Renal cortical epithelial cell (primary cell): ENCODE measurements at places on chromosomes 5 and 9. TPM values are rescaled to one million over a fixed set of nuclear protein-coding genes. Genes with fewer than 3 reads are reported as not detected.

DNA sequence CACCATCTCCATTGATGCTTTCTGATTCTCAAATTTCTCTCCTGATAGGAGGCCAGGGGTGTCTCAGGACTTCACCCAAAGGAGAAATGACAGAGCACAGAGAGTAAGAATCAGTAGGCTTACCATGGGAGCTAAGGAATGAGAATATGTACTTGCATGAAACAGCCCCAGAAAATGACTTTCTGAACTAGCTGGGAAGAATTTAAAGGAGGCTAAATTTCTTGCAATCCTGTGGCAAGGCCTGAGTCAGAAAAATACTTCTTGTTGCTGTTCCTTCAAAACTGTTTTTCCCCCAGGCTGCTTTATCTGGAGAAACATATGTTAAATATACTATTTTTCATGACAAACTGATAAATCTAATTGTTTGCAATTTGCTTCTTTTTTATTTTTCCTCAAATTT, 53.4 kb upstream of the FBXL7 start:
- DNase-seq, result no peak

SLC36A2 gene
- total RNA-seq, result 0.89 TPM in 1 of 2 replicates, not detected in the other

DNA sequence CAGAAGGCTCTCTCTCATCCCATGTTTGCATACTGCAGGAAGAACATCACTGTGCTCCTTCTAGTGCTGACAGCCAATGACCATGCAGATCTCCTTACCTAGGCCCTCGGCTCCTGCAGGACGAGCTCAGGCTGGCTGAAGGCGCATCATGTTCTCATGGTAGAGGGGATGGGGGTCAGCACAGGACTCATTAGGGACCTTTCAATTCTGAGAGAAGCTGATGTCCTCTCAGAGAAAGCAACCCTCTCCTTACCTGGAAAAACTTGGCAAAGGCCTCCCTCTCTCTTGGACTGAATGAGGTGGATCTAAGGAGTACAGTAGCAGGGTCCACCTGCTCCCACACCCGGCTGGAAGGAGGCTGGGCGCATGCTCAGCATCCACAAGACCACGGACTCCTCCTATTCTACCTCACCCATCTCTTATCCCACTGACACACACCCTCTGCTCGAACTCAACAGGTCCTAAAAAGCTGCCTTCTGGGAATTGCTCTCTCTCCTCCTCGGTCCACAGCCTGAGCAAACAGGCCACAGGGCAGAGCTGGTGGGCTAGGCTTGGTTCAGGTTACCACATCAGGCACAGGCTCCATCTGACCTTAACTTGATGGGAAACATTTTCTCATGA, 2.9 kb downstream of the IPPK start:
- DNase-seq, result no peak

- no peak for DNase-seq
These were observed 40.4 kb upstream of the KCNIP1 start for GRCh38 chr5:170463426-170463825.

ALDOB gene
- total RNA-seq, result not detected in 2 replicates

ZNF879 gene
- 2.8 and 4.8 TPM in 2 replicates for total RNA-seq

GRCh38 chr5:24749701-24750100, 104.9 kb upstream of the CDH10 start:
- no peak for DNase-seq

RUFY1 gene
- total RNA-seq, result 41.3 and 85.2 TPM in 2 replicates

EQTN gene
- total RNA-seq, result not detected in 2 replicates

- no peak for DNase-seq
These were observed 69.8 kb upstream of the CNTLN start for GRCh38 chr9:17065062-17065461.

- no peak for DNase-seq
These were observed 390.7 kb upstream of the PCSK5 start for GRCh38 chr9:75499812-75500211.

- DNase-seq, result no peak
These were observed 1287.7 kb upstream of the CDH6 start for GRCh38 chr5:29905626-29906353.

GRCh38 chr9:132942541-132943182, 1.8 kb downstream of the TSC1 start:
- DNase-seq, result peak; percentile 45

GRCh38 chr5:181233088-181233800, 10.2 kb downstream of the TRIM41 start:
- no peak for DNase-seq

CENPK gene
- 5.0 and 21.4 TPM in 2 replicates for total RNA-seq

DNA sequence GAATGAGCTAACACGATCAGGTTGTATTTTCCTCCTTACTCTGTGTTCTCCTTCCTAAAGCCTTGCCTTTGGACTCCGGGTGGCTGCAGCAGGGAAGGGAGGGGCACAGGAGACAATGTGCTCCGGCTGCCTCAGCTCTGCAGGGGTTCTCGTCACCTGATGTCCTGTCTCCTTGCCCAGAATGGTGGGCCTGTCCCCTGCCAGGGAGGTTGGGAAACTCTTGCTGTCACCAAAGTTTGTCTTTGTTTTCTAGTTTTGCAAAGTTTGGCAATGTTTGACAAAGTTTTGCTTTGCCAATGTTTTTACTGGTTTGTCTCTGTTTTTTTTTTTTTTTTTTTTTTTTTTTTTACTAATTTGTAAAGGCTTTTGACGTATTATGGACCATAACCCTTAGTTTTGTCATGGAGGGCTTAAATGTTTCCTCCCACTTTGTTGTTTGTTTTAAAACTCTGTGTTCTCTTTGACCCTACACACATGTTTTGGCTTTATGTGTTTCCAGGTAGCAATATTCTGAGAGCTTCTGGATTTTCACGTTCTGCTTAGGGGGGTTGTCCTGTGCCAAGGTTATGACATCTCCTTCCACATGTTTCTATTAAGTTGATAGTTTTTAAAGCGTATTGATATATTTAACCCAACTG, 49.3 kb downstream of the GADD45G start:
- no peak for DNase-seq

- DNase-seq, result peak; percentile 76
These were observed at the start of gene FKTN for GRCh38 chr9:105557804-105558610. Gene FKTN (plus strand): TSS chr9:105558131. CDS start chr9:105575033, 16,902 bp downstream.

DNA sequence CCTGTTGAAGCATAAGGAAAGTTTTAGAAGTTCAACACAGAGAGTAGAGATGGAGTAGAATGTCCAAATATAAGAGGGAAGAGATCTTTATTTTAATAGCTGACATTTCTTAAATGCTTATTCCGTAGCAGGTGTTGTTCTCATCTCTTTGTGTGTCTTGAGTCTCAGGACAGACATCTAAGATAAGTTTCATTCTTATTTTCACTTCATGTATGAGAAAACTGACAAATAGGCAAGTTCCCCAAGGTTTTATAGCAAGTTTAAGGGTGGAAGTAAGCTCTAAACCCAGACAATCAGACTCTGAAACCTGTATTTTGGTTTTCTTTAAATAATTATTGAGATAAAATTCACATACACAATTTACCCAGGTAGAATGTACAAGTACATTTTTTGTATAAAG, 228.4 kb upstream of the PPP1R2B start:
- DNase-seq, result no peak

GRCh38 chr9:112333639-112334431, 416 bp upstream of the PTBP3 start:
- DNase-seq, result peak; percentile 71

SCAI gene
- 2.4 and 9.1 TPM in 2 replicates for total RNA-seq

CCL27 gene
- total RNA-seq, result not detected in 2 replicates

F2RL1 gene
- 119 and 170 TPM in 2 replicates for total RNA-seq

FAM81B gene
- not detected in 2 replicates for total RNA-seq

DNA sequence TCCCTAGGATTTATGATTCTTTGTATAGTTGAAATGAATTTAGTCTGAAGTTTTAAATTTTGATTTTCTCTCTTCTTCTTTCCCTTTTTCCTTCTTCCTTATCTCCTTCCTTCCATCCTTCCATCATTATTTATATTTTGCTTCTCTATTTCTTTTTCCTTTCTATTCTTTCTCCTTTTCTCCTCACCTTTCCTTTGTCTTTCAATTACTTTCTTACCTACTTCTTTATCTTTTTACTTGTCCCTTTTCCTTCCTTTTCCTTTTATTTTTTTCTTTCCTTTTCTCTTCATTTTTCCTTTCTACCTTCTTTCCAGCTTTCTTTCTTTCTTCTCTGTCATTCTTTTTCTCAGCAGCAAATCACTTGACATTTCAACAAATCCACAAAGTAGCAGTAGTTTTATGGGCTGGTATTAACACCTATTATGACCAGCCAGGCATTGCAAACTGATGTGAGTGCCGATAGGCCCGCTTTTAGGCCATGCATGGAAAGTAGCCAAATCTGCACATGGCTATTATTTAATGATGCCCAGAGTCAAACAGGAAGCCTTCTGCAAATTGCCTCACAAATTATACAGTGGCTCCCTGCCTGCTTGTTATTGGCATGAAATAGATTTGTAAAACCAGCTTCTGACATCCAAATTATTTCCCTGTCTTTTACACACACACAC, 37.1 kb upstream of the NR3C1 start:
- peak; percentile 81 for DNase-seq

TMEM171 gene
- total RNA-seq, result 9.4 and 11.3 TPM in 2 replicates

BARHL1 gene
- not detected in 2 replicates for total RNA-seq

SEMA6A gene
- 1.0 and 6.9 TPM in 2 replicates for total RNA-seq

GFPT2 gene
- total RNA-seq, result 2.6 and 10.2 TPM in 2 replicates

- DNase-seq, result no peak
These were observed 71.2 kb upstream of the SLC28A3 start for GRCh38 chr9:84411683-84412267.

GRCh38 chr5:99129768-99130501, 201.1 kb upstream of the CHD1 start:
- DNase-seq, result peak; percentile 37

TARS1 gene
- total RNA-seq, result 257 and 530 TPM in 2 replicates

DNA sequence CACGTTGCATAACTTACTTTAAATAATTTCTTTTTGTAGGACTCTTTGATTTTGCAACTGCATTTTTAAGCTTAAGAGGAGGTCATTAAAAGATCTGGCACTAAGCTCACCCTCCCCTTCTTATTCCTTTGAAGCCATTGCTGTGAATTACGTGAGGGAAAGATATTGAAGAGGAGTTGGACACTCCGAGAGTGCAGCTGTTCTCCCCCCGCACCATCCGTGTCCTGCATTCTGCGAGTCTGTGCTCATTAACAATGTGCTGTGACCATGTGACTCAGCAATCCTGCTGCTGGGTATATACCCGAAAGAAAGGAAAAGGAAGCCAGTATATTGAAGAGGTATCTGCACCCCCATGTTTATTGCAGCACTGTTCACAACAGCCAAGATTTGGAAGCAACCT, 40.0 kb downstream of the NXNL2 start:
- DNase-seq, result peak; percentile 43

- no peak for DNase-seq
These were observed 41.2 kb downstream of the RIC1 start for GRCh38 chr9:5670079-5670478.

GRCh38 chr9:123335193-123335985, 20.6 kb upstream of the CRB2 start:
- DNase-seq, result peak; percentile 64

GRCh38 chr9:100937382-100937781, 91.1 kb upstream of the PLPPR1 start:
- no peak for DNase-seq

DNA sequence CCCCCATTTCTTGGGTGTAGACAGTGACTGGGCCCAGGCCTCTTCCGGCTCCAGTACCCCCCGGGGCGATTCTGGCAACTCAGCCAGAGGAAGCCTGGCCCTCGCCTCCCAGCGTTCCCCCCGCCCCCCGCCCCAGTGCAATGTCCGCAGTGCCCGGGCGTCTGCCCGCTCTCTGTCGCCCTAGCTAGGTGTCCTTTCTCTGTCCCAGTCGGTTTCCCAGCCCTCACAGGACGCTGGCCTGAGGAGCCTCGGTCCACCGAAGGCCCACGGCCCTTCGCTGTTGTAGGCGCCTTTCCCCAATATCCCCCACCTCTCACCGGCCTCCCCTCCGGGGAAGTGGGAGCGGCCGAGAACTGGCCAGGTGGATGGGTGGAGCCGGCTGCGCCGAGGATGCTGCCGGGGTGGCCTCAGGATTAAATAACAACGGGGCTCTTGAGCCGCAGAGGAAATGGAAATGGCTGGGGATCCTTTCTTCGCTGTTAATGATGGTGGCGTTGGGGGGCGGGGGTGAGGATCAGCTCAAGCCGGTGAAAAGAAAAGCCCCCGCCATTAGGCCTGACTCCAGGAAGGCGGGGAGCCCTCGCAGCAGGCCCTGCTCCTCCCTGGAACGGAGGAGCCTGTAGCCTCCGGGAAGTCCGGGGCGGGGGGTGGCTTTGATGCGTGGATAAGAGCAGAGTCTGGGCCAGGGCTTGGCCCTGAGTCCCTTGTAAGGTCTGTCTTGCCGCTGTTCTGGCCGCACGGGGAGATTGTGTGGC, 1.1 kb upstream of the SPRY4 start:
- peak; percentile 41 for DNase-seq

- DNase-seq, result no peak
These were observed 182.4 kb upstream of the ATP10B start for GRCh38 chr5:161034451-161034850.

GRCh38 chr9:20309124-20309523, 313.2 kb downstream of the MLLT3 start:
- DNase-seq, result no peak

DNA sequence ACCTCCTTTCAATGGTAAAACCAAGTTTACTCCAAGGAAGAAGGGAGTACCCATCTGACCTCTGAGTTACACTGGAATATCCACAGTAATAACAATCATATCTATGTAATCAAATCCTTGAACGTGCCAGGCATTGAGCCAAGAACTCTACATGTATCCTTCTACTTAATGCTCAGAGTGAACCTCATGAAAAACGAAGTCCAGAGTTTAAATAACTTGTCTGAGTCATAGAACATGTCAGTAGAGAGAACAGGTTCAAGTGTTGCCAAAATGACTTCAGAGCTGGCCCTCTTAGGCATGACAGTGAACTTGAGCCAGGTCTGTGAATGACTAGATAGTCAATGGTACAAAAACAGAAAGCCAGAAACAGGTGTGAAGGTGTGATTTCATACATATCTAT, 164.1 kb upstream of the ZNF618 start:
- peak; percentile 7 for DNase-seq

GRCh38 chr5:6307304-6307703, 71.0 kb downstream of the MED10 start:
- DNase-seq, result no peak

POC5 gene
- total RNA-seq, result 15.8 and 18.5 TPM in 2 replicates

GRCh38 chr5:109706095-109706494, 16.4 kb downstream of the MAN2A1 start:
- no peak for DNase-seq

GRCh38 chr9:14365670-14366069, 51.7 kb upstream of the NFIB start:
- no peak for DNase-seq

LECT2 gene
- total RNA-seq, result not detected in 2 replicates

DNA sequence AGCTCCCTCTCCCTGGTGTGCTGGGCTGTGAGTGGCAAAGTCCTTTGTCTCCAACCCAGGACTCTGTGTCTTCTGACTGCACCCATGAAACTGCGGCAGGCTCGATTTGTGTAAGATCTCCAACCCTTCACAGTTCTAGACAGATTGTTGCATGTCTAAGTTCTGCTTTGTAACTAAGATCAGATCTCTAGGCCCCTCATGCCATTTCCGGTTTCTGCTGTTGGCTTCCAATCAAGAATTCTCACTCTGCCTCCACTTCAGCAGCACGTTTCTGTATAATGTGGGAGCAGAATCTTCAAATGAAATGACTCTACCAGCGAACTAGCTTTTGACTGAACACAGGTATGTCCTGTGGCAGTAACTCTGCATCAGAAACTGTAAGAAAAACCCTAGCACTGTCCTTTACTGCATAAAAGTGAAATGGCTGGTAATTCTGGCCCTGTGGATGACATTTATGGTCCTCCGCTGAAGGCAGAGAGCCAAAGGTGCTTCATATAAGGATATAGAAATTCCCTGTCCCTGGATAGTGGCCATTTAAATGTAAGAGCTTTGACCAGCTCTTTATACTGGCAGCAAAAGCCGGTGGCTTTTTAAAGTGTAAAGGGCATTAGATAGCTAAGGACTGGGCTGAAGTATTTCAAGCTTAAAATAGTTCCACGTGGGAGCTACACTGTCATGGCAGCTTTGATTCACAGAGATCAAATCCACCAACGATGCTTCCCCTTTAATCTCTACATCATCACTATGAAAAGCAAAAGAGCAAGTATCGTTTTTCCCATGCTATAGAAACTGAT, 319.0 kb upstream of the CDH6 start:
- no peak for DNase-seq
